ENCODE measurements at places on chromosomes 16 and 17. TPM values are rescaled to one million over a fixed set of nuclear protein-coding genes. Genes with fewer than 3 reads are reported as not detected.

The TP53TG3 gene
- 8.3 TPM for polyA plus RNA-seq

The TSPAN10 gene
- 1.5 TPM for polyA plus RNA-seq

The KRT28 gene
- not detected for polyA plus RNA-seq

The LPO gene
- polyA plus RNA-seq, result 0.20 TPM

The TBC1D3G gene
- not detected for polyA plus RNA-seq

The CORO7 gene
- 87.6 TPM for polyA plus RNA-seq

The HS3ST3A1 gene
- polyA plus RNA-seq, result 0.32 TPM
